ENCODE measurements at places on chromosomes 3 and 15. TPM values are rescaled to one million over a fixed set of nuclear protein-coding genes. Genes with fewer than 3 reads are reported as not detected.

GOLGA6D gene
- total RNA-seq = not detected

AGBL1 gene
- not detected for total RNA-seq

MOBP gene
- not detected for total RNA-seq

TIMP4 gene
- total RNA-seq = 21.3 TPM

LRRC34 gene
- 9.5 TPM for total RNA-seq

TMEM212 gene
- total RNA-seq = not detected

ADAMTS9 gene
- 0.71 TPM for total RNA-seq

RGMA gene
- under 0.01 TPM for total RNA-seq

SCN10A gene
- total RNA-seq = not detected

NAALADL2 gene
- total RNA-seq = 0.86 TPM

SLC2A2 gene
- total RNA-seq = not detected

RAF1 gene
- total RNA-seq = 75.0 TPM

ACOX2 gene
- total RNA-seq = 8.9 TPM

ARL6 gene
- 6.6 TPM for total RNA-seq

SLC12A1 gene
- total RNA-seq = not detected

RBP2 gene
- total RNA-seq = not detected

GRAMD1C gene
- total RNA-seq = 2.0 TPM

EPHA6 gene
- not detected for total RNA-seq

CDHR4 gene
- total RNA-seq = not detected

VIPR1 gene
- total RNA-seq = not detected

ILDR1 gene
- total RNA-seq = not detected

TUBGCP5 gene
- total RNA-seq = 17.4 TPM

TM6SF1 gene
- total RNA-seq = 3.4 TPM

NOX5 gene
- 0.29 TPM for total RNA-seq

PLD1 gene
- 8.0 TPM for total RNA-seq

RNU5B-1 gene
- total RNA-seq = not detected

PIAS1 gene
- total RNA-seq = 6.3 TPM

POPDC2 gene
- total RNA-seq = not detected

GPR62 gene
- total RNA-seq = not detected

UNC13C gene
- total RNA-seq = not detected

PARP6 gene
- total RNA-seq = 25.9 TPM

SIDT1 gene
- total RNA-seq = not detected

SEMA4B gene
- total RNA-seq = 19.3 TPM

ZBBX gene
- not detected for total RNA-seq

PEX5L gene
- under 0.01 TPM for total RNA-seq

DUOX2 gene
- total RNA-seq = not detected

SMAD6 gene
- total RNA-seq = 4.8 TPM

SLCO2A1 gene
- 0.18 TPM for total RNA-seq

IL20RB gene
- 34.0 TPM for total RNA-seq

SPINK8 gene
- not detected for total RNA-seq

SEMA6D gene
- total RNA-seq = 2.9 TPM

HMG20A gene
- 20.5 TPM for total RNA-seq

NCKIPSD gene
- total RNA-seq = 31.4 TPM

Measured in myometrial cell (primary cell).